ENCODE measurements at places on chromosomes 4 and X. TPM values are rescaled to one million over a fixed set of nuclear protein-coding genes. Genes with fewer than 3 reads are reported as not detected.

- DNase-seq = no peak
Observed at GRCh38 chrX:38166478-38167083, 54.1 kb downstream of the SRPX start.

- DNase-seq = no peak
Observed at GRCh38 chr4:79325864-79326328, at the start of gene NAA11. NAA11 (minus strand) TSS chr4:79326061; CDS start chr4:79325877, 184 bp downstream.

- no peak for DNase-seq
Observed at GRCh38 chr4:167906851-167907250, 185.5 kb upstream of the ANXA10 start.

DNA sequence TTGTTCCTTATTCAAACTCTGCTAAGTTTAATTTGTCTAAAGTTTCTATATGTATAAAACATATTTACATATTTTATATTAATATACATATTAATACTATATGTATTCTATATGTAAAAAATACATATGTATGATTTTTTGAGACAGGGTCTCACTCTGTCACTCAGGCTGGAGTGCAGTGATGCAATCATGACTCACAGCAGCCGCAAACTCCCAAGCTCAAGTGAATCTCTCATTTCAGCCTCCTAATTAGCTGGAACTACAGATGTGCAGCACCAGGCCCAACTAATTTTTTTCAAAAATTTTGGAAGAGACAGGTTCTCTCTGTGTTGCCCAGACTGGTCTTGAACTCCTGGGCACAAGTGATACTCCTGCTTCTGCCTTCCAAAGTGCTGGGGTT, 684.9 kb downstream of the TRAM1L1 start:
- DNase-seq = no peak

DNA sequence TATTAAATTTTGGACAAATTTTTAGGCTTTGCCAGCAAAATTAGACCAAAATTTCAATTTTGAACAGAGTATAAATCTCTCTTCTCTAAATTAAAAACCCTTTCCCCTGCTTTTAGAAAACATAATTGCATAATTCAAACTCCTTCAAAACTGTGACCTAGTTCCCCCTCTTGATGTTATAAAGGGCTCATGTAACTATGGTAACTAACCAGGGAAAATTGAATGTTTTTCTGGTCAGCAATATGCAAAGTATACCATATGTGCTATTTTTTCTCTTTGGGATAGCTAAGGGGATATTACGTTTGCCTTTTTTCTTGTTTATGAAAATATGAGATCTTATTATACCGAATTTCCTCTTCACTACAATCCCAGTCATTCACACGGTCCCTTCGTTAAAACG, 5.1 kb upstream of the ING2 start:
- DNase-seq = no peak

GRCh38 chrX:2828959-2829411, 255 bp downstream of the GYG2 start:
- no peak for DNase-seq

DNA sequence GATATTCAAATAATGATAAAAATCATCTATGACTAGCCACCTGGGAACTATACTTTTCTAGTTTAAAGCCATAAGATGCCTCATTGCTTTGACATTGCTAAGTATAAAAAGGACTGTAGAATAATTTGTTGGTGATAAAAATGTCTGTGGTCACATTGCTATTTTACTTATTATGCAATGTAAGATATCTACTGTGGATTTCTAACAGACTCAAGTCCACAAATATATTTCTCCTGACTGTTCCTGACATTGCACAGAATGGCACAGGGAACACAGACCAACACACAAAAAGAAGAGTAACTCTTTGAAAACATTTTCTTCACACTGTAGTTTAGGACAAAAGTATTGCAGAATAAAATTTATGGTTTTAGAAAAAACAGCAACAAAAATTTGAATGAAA, 2.2 kb upstream of the TMPRSS11E start:
- no peak for DNase-seq

The TRPC5OS gene
- total RNA-seq = not detected
